ENCODE measurements at places on chromosomes 2 and 18.

- DNase-seq, result no peak
Measured at GRCh38 chr2:241891988-241892298, 22.4 kb downstream of the RTP5 start.

DNA sequence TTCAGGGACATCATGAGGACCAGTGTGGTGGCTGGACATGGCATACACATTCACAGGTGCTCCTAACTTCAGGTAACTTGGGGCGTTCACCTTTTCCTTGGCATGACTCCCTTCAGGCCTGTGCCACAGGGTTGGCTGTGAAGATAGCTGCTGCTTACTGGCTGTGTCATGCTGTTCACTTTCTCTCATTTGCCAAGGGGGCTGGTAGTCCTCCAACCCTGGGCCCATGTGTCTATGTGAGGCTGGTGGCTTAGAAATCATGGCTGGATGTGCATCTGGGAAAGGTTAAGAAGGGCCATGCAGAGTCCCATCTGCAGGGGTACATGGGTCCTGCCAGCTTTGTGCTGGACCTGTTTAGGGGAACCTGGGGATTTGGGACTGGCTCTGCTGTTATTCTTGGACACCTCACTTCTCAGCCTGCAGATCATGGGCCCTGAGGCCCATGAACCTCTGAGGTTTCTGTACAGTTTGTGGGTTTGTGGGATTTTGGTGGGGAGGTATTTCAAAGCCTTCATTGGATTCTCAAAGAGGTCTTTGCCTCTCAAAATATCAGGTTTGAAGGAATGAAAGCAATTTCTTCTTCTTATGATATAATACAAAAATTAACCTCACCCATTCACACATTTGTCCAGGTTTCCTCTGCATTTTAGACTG is 62.9 kb downstream of the FHOD3 start:
- DNase-seq, result no peak

GRCh38 chr2:188898261-188898660 is 75.9 kb upstream of the COL3A1 start:
- DNase-seq, result no peak

- no peak for DNase-seq
Measured at GRCh38 chr2:109380502-109381326, 233.1 kb downstream of the SEPTIN10 start.

DNA sequence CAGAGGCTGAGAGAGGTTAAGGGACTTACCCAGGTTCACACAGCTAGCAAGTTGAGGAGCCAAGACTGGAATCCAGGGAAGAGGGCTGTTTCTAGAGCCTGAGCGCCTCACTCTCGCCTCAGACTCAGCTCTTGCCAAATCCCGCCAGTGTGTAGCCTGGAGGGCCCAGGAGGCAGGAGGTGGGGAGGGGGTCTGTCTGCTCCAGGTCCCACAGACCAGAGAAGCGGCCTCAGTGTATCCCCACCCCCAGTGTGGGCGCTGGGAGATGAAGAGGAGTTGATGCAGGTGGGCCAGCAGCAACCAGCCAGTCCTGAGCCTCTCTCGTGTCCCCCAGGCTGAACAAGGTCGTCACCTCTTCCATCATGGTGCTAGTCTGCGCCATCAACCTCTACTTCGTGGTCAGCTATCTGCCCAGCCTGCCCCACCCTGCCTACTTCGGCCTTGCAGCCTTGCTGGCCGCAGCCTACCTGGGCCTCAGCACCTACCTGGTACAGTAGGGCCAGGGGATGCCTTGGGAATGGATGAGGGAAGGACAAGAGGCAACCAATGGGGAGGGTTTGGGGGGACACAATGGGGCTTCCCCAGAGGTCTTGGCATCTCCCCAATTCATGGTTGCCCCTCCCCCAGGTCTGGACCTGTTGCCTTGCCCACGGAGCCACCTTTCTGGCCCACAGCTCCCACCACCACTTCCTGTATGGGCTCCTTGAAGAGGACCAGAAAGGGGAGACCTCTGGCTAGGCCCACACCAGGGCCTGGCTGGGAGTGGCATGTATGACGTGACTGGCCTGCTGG is 5.2 kb upstream of the CTDSP1 start:
- DNase-seq, result no peak

Data from NCI-H2029 treated with DMSO at 0.1 percent for 48 hours (cell line).